ENCODE measurements at places on chromosomes 4 and X.

GRCh38 chr4:85910985-85911384, 436.0 kb downstream of the ARHGAP24 start:
- no peak for DNase-seq

DNA sequence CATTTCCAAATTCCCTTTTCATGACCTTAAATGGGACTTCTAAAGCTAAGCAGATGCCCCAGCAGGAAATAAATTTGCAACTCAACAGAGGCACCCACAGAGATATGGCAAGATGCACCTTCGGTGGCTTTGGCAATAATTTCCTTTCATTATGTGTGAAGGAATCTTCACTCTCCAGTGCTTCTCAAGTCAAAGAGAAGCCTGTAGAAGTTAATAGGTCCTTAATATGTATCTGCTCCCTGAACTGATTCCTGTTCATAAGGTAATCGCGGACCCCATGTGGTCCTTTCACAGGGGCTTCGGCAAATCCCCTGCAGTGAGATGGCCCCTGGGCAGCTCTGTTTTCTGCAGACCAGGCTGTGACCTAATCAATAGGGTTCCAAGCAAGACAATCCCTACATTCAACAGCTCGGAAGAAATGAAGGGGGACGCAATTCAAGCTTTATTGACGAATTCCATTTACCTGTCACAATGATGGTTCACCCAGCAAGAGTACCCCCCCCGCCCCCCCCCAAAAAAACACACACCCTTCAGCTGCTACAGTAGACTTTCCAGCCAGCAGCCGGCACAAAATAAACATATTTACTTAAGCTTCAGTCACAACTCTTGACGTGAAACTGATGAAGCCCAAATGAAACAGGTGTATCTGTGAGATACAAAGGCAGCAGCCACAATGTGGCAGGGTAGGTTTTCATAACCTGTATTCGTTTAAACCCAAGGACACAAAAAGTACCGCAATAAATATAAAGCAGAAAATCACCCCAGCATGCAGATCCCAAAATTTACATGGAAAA, 35.3 kb downstream of the FAT1 start:
- no peak for DNase-seq

GRCh38 chrX:150085881-150086280, 147.6 kb upstream of the EOLA2 start:
- DNase-seq: no peak

GRCh38 chr4:41949531-41949930, 14.3 kb downstream of the TMEM33 start:
- DNase-seq: no peak

DNA sequence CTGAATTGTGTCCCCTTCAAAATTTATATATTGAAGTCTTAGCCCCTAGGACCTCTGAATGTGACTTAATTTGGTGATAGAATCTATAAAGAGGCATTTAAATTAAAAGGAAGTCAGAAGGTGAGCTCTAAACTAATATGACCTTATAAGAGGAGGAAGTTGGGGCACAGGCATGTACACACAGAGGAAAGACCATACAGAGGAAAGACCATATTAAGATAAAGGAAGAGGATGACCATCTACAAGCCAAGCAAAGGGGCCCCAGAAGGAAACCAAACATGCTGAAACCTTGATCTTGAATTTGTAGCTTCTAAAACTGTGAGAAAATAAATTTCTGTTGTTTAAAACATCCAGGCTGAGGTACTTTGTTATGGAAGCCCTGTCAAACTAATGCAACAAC, 26.9 kb upstream of the CYBB start:
- DNase-seq: no peak

- DNase-seq: no peak
These were observed 30.6 kb upstream of the CLNK start for GRCh38 chr4:10715135-10715534.

DNA sequence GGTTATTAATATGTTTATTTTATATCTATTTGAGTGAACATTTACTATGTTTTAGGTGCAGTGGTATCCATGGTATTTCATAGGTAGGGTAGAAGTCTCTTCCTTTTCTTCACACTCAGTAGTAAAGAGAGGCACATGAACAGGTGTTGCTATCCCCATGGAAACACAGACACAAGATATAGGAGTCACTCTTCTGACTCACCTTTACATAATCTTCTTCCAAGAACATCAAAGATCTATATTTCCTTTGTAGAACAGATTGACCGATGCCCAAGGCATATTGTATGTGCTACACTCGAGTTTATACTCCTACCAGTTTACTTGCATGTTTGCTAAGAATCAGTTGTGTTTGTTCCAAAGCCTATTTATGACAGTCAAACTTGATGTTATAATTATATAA, 1997.4 kb downstream of the C4orf33 start:
- DNase-seq: no peak

- no peak for DNase-seq
These were observed 35.3 kb upstream of the HGFAC start for GRCh38 chr4:3406431-3406830.

- DNase-seq: no peak
These were observed 16.7 kb downstream of the PRR32 start for GRCh38 chrX:126836186-126836585.

- DNase-seq: no peak
These were observed 508.9 kb upstream of the FTHL17 start for GRCh38 chrX:31580726-31581125.

- no peak for DNase-seq
These were observed 471.8 kb downstream of the KCNIP4 start for GRCh38 chr4:21476757-21477156.

- DNase-seq: no peak
These were observed 46.0 kb upstream of the MGST2 start for GRCh38 chr4:139619644-139620043.

GRCh38 chr4:60396341-60397049, 803.6 kb upstream of the ADGRL3 start:
- no peak for DNase-seq

DNA sequence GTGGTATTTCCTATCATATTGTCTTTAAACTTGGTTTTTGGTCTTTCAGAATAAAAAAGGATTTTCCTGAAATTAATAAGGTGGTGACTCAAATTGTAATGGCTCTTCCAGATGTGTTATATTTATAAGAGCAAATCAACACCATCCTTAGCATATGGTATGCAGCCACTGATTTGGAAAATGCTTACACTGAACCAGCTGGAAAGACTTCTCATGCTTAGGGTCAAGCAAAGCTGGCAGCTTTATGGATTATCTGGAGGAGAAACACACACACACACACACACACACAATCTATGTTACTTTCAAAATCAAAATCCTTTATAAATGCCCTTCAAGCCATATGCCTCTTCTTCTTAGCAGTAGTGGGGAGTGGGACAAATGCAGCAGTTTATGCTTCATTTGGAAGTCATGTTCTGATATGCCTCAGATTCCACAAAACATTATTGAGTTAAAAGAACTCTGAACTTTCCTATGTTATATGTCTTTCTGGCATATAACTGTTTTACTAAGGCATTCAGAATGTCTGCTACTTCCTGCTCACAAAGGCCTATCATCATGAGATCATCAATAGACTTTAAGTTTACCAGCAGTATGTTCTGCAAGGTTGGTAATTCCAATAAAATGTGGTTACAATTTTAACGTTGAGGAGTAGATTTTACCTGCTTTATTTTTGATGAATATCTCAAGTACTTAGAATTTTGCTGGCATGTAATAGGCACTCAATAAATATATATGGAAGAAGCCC, 72.9 kb upstream of the PRDM5 start:
- DNase-seq: no peak

DNA sequence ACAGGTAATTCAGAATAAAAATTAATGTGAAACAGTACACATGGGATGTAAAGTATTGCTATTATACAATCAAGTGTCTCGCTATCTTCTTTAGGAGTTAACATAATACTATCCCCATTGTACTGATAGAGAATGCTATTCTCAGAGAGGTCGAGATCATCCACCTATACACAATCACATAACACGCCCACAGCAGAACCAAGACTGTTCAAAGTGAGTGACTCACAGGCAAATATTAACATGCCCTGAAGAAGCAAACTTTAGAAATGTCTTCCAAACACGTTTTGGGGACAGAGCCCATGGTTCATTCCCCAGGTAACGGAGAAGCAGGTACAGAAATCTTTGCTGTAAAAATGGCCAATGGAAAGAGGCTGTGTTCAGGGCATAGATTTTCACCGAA, 50.1 kb upstream of the PHKA2 start:
- DNase-seq: no peak

DNA sequence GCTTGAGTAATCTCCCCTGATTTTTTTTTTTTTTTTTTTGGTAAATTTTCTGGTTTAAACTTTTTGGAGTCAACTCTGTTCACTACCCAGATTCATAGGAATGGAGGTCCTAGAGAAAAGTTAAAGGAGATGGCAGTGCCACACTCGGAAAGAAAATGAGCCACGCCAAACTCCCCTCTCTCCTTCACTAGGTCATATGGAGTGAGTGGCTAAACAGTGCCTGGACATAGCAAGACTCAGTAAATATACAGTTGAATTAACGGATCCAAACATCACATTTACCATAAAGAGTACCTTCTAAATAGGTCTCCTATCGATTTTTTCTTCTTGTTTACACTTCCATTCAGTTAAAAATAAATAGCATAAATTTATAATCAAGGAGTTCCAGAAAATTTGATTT, 13.6 kb upstream of the AMTN start:
- DNase-seq: no peak

- no peak for DNase-seq
These were observed 396.4 kb upstream of the TRAM1L1 start for GRCh38 chr4:117481742-117482141.

GRCh38 chr4:173328236-173328901, 5.8 kb downstream of the HMGB2 start:
- no peak for DNase-seq

- DNase-seq: no peak
These were observed 47.3 kb upstream of the RAB9B start for GRCh38 chrX:103879339-103879738.

DNA sequence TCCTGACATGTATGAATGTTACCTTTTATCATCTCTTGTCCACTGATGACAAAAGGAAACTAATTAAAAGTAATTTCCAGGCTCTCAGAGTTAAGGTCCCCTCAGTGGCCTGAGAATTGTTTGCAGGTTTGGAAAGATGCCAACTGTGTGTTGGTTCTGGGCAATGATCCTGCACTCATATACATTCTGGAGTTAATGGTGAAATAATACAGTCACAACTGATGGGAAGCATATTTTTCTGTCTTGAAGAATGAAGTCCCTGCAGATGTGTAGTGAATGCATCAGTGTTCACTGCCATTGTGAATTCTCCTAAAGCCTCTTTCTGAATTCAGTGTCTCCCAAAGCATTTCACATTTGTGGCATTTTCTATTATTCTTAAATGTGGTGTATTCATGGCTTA, 238.1 kb upstream of the PPP1R2C start:
- DNase-seq: no peak

DNA sequence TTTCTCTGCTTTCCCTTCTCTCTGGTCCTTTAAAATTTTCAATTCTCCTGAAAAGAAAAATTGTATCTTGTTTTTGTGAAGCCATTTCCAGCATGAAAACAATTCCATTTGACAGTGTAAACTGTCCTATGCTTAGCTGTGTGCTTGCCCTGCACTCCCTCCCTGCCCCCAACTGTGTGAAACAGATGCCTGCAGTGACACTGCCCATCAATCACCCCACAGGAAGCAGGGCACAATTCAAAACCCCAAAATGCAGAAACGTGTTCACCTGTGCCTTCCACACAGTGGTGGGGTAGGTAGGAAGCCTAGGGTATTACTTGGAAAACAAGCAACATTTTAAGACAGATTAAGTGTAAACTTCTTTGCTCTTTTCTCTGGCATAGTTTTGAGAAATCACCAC, 6.2 kb upstream of the FHDC1 start:
- no peak for DNase-seq

GRCh38 chr4:152956650-152957436, 20.7 kb downstream of the FHDC1 start:
- no peak for DNase-seq

GRCh38 chr4:13184199-13184598, 299.9 kb downstream of the RAB28 start:
- DNase-seq: no peak

GRCh38 chr4:86497980-86498862, 95.9 kb upstream of the PTPN13 start:
- no peak for DNase-seq

GRCh38 chr4:20983763-20984575, 283.7 kb downstream of the PACRGL start:
- DNase-seq: no peak

- DNase-seq: no peak
These were observed 3.7 kb upstream of the SHOX start for GRCh38 chrX:626745-627509.

DNA sequence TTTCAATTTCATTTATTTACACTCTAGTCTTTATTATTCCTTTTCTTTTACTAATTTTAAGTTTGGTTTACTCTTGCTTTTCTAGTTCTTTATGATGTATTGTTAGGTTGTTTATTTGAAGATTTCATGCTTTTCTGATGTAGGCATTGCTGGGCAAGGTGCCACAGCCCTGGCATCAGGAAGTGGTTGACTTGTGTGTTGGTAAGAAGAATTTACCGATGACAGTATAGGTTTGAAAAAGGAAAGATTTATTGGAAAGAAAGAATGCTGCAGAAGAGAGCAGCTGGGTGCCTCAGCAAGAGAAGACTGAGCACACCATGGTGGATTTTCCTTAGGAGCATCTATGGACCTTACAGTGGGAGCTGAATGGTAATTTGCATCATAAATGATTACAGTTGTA, 153.2 kb downstream of the KLF8 start:
- DNase-seq: no peak
